ENCODE measurements at places on chromosomes 1 and 21. TPM values are rescaled to one million over a fixed set of nuclear protein-coding genes. Genes with fewer than 3 reads are reported as not detected.

The PTPRC gene
- polyA plus RNA-seq, result 1.4 TPM

The ADGRB2 gene
- polyA plus RNA-seq, result 5.3 TPM

The BEST4 gene
- polyA plus RNA-seq, result 0.37 TPM

- no peak for DNase-seq
Observed at GRCh38 chr21:46095814-46096595, 1.9 kb upstream of the COL6A2 start.

- DNase-seq, result no peak
Observed at GRCh38 chr1:185939142-185939541, 205.0 kb downstream of the HMCN1 start.

GRCh38 chr1:53500204-53501064 is 41.2 kb downstream of the DMRTB1 start:
- no peak for DNase-seq
